Lung (tissue), 17 donors: ENCODE measurements at places on chromosomes 2 and 18. TPM values are rescaled to one million over a fixed set of nuclear protein-coding genes. Genes with fewer than 3 reads are reported as not detected.
A peak's percentile ranks its signal among the peaks of the same experiment; 100 is the strongest.

The ACTG2 gene
- total RNA-seq, result 82.9 TPM

DNA sequence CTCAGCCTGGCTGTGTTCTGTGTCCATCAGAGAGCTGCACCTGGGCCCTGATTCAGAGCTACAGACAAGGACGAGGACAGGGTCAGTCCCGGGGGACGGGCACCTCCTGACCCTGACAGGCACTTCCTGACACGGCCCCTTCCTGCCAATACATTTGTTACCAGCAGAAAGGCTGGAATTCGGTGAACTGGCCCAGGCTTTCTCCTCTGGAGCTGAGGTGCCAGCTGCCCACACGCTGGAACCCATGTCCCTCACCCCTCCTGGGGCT lies 12.3 kb upstream of the ZNF519 start:
- no peaks in the 10 kb centered on the region for H3K36me3 ChIP-seq
- no peak overlapping the region for H3K27ac ChIP-seq
- no peak for DNase-seq
- H3K4me1 ChIP-seq, result no peaks in the 10 kb centered on the region
- no peaks in the 10 kb centered on the region for H3K27me3 ChIP-seq
- H3K4me3 ChIP-seq, result no peak overlapping the region

- H3K27me3 ChIP-seq, result no peaks in the 10 kb centered on the region
- no peaks in the 10 kb centered on the region for H3K36me3 ChIP-seq
- H3K4me1 ChIP-seq, result no peaks in the 10 kb centered on the region
- no peak overlapping the region for H3K4me3 ChIP-seq
- DNase-seq, result no peak
- no peak overlapping the region for H3K27ac ChIP-seq
These were observed 1367.4 kb upstream of the ACVR2A start for GRCh38 chr2:146477383-146477782.

- H3K4me3 ChIP-seq, result no peak overlapping the region
- H3K36me3 ChIP-seq, result no peaks in the 10 kb centered on the region
- DNase-seq, result no peak
These were observed 195.4 kb downstream of the SPP2 start for GRCh38 chr2:234245945-234246344.

The CD226 gene
- total RNA-seq, result 2.5 TPM

GRCh38 chr2:219155054-219155644 lies 5.5 kb downstream of the NHEJ1 start:
- no peak overlapping the region for H3K4me3 ChIP-seq
- peaks cover 5% of the 10 kb centered on the region for H3K4me1 ChIP-seq
- peaks cover 10% of the 10 kb centered on the region for H3K36me3 ChIP-seq
- H3K27ac ChIP-seq, result no peak overlapping the region
- no peaks in the 10 kb centered on the region for H3K27me3 ChIP-seq

The OSR1 gene
- total RNA-seq, result 21.3 TPM

- no peaks in the 10 kb centered on the region for H3K36me3 ChIP-seq
- H3K27ac ChIP-seq, result no peak overlapping the region
- no peak for DNase-seq
- no peaks in the 10 kb centered on the region for H3K4me1 ChIP-seq
- H3K27me3 ChIP-seq, result no peaks in the 10 kb centered on the region
These were observed 198.0 kb downstream of the ANKRD30B start for GRCh38 chr18:14945984-14946383.

DNA sequence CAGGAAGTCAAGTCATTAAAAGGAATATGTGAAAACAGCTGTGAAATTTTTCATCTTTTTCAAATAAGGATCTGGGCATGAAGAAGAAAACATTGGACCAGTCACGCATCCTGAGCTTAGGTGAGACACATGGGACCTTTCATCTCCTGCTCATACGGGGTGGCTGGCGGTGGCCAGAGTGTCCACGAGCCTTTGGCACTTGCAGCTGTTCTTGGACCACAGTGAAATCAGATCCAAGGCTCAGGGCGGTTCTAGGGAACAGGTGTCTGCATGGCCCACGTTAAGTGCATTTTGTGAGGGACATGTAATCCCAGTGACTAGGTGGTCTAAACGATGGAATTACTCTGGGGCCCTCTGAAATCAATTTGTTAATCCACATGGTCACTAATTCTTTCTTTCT lies 212.7 kb upstream of the COPS8 start:
- no peak overlapping the region for H3K27ac ChIP-seq
- no peak overlapping the region for H3K4me3 ChIP-seq
- no peak for DNase-seq
- no peaks in the 10 kb centered on the region for H3K27me3 ChIP-seq

The ASPRV1 gene
- total RNA-seq, result 1.4 TPM

GRCh38 chr2:181367906-181368435 lies 89.2 kb upstream of the ITGA4 start:
- H3K4me3 ChIP-seq, result no peak overlapping the region
- no peak for DNase-seq
- no peaks in the 10 kb centered on the region for H3K4me1 ChIP-seq
- no peaks in the 10 kb centered on the region for H3K27me3 ChIP-seq
- no peak overlapping the region for H3K27ac ChIP-seq

DNA sequence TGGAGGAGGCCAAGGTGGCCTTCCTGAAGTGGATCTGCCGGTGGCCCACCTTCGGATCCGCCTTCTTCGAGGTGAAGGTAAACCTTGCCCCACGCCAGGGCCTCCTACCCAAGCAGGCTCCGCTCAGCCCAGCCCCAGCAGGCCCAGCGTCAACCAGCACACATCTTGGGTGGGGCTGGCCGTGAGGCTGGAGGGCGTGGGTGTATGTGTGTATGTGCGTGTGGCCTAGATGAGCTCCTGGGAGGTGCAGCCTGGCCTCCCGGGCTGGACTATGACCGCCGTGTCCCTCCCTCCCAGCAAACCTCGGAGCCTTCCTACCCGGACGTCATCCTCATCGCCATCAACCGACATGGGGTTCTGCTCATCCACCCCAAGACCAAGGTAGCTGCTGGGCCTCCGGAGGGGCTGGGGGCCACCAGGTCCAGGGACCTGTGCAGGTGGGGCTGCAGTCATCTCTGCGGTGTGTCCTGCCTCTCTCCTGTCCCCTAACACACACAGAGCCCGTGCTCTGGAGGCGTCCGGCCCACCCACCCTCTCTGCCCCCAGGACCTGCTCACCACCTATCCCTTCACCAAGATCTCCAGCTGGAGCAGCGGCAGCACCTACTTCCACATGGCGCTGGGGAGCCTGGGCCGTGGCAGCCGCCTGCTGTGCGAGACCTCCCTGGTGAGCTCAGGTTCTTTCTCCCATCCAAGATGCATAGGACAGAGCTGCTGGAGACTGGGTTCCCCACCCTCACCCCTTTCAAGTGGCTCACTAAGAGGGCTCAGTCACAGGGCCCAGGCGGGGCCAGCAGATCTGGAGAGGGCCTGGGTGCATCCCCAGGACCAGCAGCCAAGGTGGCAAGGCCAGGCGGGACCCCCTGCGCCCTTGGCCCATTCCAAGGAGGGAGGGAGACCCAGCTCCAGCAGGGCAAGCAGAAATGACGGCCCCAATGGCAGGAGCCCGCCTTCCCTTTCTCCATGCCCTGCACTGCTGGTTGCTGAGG lies 9.4 kb upstream of the GPR17 start:
- peaks cover 56% of the 10 kb centered on the region for H3K4me1 ChIP-seq
- H3K27me3 ChIP-seq, result no peaks in the 10 kb centered on the region
- no peak overlapping the region for H3K4me3 ChIP-seq
- H3K36me3 ChIP-seq, result no peaks in the 10 kb centered on the region

GRCh38 chr2:69693775-69694450 lies 48.0 kb upstream of the ANXA4 start:
- no peaks in the 10 kb centered on the region for H3K36me3 ChIP-seq
- no peak overlapping the region for H3K4me3 ChIP-seq
- no peak for DNase-seq
- no peaks in the 10 kb centered on the region for H3K27me3 ChIP-seq

DNA sequence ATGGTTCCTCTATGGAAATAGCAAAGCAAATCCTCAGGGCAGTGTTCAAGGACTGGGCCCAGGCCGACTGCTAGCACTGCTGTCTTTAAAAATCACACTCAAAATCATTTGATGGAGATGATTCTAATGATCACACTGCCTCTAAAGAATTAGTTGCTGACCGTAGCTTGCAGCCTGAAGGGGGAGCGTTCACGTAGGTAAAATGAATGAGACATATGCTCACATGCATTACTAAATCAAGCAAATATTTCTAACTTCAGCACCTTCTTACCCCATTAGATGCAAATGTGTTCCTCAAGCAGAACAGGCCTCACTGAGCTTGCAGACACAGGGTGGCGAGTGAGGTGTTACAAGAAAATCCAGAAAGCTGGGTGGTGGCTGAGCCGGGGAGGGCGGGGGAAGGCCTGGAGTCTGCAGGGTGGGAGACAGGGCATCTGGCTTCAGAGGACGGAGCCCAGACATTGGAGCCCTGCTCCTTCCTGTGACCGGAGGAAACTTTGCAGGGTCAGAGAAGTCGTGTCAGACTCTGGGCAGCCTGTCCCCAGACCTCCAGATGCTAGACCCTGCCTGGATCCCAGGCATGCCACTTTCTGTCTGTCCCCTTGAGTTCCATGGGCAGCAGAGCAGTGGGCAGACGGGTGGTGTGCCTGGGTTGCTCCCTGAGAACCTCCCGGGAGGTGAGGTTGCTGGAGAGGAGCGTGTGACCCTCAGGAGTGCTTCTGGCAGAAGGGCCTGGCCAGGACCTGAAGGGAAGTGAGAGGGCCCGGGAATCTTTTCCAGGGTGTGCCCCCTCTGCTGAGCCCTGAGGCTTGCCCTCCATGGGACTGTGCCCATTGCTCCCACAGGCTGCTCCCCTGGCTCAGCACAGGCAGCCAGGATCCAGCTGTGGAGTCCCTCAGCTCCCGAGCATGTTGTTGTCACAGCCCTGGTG lies 7.1 kb upstream of the NPPC start:
- H3K27me3 ChIP-seq, result peaks cover 19% of the 10 kb centered on the region

The PPP1R1C gene
- total RNA-seq, result 5.2 TPM

The GCA gene
- 38.7 TPM for total RNA-seq

DNA sequence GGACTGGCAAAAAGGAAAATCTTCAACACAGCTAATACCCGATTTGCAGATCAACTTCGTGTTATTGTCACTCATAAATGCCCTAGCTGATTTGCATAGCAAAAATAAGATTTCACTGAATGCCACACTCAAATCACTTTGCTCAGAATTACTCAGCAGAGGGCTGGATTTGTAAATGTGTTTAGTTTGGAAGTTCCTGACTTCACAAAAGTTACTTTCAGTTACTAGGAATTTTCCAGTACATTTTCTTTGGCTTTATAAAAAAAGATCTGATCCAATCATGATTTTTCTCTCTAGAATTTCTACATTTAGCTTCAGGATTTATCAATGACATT lies 433.3 kb upstream of the ID2 start:
- no peaks in the 10 kb centered on the region for H3K27me3 ChIP-seq
- H3K36me3 ChIP-seq, result no peaks in the 10 kb centered on the region
- DNase-seq, result no peak
- no peak overlapping the region for H3K27ac ChIP-seq
- H3K4me1 ChIP-seq, result no peaks in the 10 kb centered on the region

DNA sequence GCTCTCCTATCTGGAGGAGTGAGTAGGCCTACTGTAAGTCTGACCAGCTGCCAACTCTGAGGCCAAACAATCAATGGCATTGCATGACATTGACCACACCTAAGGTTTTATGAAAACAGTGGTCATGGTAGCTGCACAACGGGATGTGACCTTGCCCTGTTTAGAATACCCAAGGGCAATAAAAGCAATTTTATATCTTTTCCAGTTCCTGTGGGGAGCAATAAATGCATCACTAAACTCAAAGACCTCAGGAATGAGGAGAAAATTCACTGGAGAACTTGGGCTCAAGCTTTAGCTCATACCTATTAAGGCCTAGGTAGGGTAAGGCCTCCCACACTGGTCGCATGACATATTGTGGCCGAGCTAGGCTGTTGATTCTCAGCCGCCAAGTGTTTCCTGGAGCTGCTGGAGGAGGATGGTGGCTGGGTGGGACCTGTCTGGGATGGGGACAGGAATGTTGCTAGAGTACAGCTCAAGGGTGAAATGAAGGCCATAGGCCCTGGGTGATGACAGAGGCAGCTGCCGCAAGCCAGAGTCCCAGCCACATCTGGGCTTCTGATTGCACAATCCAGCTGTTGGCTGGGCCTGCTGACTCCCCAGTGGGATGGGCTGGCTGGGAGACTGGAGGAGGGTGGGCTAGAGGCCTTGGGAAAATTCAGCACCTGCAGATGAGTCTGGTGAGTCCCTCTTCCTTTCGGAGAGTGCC lies 313.7 kb downstream of the CYP26B1 start:
- no peaks in the 10 kb centered on the region for H3K27me3 ChIP-seq
- H3K4me1 ChIP-seq, result peaks cover 10% of the 10 kb centered on the region
- no peak overlapping the region for H3K4me3 ChIP-seq
- peak; percentile 74 for DNase-seq

GRCh38 chr2:123953846-123954245 lies 71.2 kb upstream of the CNTNAP5 start:
- H3K4me1 ChIP-seq, result no peaks in the 10 kb centered on the region
- no peak for DNase-seq
- no peak overlapping the region for H3K27ac ChIP-seq

GRCh38 chr18:77708826-77709506 lies 459.3 kb downstream of the GALR1 start:
- no peak overlapping the region for H3K4me3 ChIP-seq
- no peaks in the 10 kb centered on the region for H3K27me3 ChIP-seq
- H3K27ac ChIP-seq, result no peak overlapping the region
- DNase-seq, result no peak
- H3K4me1 ChIP-seq, result no peaks in the 10 kb centered on the region
